CD4-positive, alpha-beta T cell (primary cell): ENCODE measurements at places on chromosomes 3 and 15.

DNA sequence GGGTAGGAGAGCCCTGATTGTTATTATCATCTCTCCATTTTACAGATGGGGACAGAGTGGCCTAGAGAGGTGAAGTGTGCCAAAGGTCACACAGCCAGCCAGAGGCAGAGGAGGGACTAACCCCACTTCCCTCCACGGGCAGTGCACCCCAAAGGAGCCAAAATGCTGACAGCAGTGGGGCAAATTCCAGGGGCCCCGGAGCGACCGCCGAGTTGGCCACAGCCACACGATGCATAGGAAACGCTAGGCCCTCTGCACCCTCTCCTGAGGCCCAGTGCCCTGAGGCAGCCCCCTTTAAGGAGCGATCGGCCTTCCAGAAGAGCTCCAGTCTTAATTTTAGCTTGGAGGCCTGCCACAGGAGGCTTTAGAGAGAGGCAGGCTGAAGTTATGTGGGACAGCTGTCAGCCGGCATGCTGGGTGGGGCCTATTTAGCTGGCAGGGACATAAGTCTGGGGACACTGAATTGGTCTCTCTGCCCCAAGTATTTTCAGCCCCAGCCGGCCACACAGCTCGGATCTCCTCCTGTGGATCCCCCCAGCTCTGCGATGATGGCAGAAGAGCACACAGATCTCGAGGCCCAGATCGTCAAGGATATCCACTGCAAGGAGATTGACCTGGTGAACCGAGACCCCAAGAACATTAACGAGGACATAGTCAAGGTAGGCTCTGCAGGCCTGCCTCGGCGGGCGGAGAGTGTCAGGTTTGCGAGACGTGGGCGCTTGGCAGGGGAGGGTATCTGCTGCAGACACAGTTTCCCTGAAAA is at the start of gene CAV3:
CAV3 (plus strand) TSS at position 471 of the 763 bp plus-strand sequence; CDS start at position 546, 75 bp downstream.
- DNase-seq = no peak

- no peak for DNase-seq
Observed at GRCh38 chr15:66670175-66670574, 31.9 kb upstream of the SMAD6 start.

DNA sequence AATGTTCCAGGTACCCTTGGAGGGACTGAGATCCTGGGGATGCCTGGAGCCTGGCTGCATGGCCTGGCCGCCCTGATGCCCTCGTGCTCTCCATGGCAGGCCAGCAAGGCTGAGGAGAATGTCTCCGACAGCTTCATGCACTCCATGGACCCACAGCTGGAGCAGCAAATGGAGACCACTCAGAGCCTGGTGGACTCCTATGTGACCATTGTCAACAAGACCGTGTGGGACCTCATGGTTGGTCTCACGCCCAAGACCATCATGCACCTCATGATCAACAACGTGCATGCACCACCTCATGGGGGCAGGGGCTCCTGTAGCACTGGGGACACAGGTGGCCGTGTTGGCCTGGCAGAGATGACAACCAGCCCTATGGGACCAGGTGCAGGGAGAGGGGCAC is 19.7 kb downstream of the GOLGA6A start:
- no peak for DNase-seq

- no peak for DNase-seq
Observed at GRCh38 chr3:106758459-106758858, 618.8 kb upstream of the CCDC54 start.

- DNase-seq = no peak
Observed at GRCh38 chr3:142053244-142053643, 96.1 kb downstream of the TFDP2 start.

DNA sequence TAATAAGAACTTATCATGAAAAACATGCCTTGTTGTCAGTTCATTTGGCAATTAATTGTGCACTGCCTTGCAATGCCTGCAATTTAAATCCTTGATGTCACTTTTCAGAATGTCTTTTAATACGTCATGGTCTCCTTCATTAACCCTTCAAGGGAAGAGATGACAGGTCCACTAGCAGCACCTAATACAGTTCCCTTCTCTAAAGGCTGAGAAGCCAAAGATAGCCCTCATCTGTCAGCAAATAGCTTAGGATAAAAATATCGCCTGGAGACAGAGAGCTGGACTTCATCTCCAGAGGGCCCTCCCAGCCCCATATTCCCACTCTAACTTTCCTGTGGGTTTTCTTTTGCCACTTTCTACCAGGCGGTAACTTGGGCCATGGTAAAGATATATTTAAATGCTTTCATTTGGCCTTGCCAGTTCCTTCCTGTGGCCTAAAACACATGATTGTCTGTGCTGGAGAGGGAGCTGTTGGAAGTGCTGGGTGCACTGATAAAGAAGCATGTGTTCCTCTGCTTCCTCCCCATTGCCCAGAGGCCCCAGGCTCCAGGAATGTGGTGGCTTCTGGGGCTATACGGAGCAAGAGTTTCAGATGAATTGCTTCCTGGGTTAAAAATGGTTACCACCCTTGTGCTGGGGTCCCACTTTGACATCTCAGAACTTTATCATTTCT is 76.3 kb upstream of the UMPS start:
- no peak for DNase-seq

GRCh38 chr3:130992344-130992743 is 34.3 kb downstream of the ASTE1 start:
- DNase-seq = no peak

GRCh38 chr15:81301385-81301784 is 22.6 kb downstream of the STARD5 start:
- peak; percentile 8 for DNase-seq

DNA sequence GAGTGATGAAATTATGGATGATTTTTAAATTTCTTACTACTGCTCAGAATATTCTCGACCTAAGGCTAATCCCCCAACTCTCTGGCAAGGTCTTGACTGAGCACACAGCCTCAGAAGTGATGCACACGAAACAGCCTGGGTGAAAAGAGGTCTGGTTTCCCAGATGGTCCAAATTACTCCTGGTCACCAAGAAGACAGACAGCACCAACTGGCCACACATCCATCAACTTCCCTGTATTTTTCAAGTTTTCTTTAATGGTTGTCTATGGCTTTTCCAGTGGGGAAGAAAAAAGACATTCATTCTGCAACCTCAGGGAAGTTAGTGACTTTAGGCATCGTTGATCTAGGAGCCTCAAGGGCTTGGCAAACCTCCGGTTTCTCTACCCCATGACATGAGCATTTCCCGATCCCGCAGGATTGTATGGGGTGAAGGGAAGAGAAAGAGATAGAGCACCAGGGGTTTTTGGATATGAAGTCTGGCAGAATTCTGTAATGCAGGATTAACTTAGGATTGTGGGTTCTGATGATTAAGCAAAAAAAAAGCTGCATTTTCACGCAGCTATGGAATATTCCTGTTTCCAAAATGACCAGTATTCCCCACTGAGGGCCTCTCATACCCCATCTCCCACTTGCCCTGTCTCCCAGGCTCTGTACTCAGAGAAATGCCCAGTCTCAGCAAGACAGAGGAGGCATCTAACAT is 62.2 kb downstream of the UMPS start:
- no peak for DNase-seq

DNA sequence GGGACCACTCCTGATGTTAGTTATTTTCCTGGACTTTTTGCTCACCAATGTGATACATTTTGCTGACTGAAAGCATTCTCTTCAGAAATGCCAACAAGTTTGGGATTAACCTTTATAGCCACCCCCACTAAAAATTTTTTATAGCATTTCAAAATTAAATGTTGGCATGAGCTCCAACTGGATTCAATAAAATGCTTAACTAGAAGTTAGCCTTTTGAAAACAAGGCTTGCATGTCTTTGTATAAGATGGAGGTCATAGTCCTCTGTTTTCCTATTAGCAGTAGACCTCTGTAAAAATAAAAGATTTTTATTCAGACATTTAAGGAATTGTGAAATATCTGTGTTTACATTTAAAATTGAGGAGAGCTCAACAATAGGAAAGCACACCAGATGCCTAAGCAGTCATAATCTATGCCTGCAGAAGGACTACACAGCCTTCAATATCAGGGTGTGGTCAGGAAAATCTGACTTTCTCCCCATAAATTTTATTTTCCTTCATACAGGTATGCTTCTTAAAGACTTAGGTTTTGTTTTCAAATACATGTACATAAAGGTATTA is 87.2 kb downstream of the DNAJC13 start:
- no peak for DNase-seq

- DNase-seq = no peak
Observed at GRCh38 chr3:81554388-81554787, 207.1 kb downstream of the GBE1 start.

GRCh38 chr3:120615847-120616609 is 19.9 kb downstream of the NDUFB4 start:
- DNase-seq = no peak

DNA sequence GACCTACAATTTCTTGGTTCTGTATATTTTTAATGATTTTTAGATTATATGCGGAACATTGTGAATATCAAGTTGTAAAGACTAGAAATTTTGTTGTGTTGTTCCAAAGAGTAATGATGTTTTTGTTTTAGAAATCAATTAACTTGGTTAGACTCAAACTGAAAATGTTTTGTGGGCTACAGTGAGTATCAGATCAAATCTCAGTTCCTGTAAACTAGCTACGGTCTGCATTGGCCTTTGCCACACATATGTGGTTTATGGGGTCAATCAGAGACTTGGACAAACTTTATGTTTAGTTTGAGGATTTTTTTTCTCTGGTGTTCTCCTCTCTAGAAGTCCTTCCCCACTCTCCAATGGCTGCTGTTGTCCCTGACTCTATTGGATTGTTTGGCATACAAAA is 308.0 kb upstream of the THRB start:
- no peak for DNase-seq

- no peak for DNase-seq
Observed at GRCh38 chr3:122012821-122013220, 9.2 kb downstream of the ILDR1 start.

DNA sequence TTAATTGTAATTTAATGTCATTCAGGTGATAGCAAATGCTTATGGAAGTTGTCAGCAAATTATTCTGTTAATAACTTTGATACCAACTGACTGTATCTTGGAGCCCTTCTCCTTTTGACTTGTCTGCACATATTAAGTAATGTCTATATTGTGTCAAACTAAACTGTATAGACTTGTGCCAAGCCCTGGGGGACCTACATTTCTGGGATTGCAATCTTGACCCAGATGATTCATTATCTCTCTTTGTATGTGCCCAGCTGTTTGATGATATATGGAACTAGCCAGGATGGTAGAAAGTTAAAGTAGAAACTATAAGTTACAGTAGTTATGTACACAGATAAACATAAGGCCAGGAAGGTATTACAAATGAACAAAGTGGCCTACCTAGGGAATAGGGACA is 402.8 kb upstream of the RARB start:
- DNase-seq = no peak

GRCh38 chr15:90033448-90033847 is 32.3 kb downstream of the ZNF710 start:
- DNase-seq = no peak

DNA sequence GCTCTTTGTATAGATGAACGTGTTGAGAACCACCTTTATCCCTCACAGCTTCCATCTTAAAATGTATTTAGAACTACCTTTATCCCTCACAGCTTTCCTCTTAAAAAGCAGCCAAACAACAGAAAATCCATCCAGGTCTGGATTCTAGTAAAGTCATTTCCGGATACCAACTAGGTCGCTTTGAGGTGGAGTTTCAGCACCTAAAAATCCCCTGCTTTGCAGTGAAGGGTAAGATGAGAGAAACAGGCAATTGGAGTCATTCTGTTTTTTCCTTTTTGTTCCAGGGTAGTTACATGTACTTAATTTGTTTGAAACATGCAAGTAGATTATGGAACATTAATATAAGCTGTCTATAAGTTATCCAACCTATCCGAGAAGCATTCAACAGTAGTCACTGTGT is 192.0 kb downstream of the UBE2E2 start:
- DNase-seq = no peak

- no peak for DNase-seq
Observed at GRCh38 chr15:44427756-44428724, 611 bp downstream of the CTDSPL2 start.

DNA sequence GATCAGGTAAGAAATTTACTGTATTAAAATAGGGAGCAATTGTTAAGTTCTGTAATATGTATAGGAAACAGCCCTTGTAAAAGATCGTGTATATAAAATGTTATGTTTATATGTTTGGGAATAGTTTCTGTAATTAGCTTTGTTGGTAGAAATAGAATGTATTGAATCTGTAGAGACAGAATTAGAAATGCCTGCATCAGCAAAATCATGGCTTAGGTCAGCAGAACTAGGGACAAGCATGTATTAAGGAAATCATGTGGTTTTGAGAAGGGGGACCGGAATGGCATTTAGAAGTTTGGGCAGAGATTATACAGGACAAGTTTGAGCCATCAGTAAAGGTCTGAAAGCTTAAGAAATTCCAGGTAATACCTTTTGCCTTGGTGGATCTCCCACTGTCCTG is 177.9 kb downstream of the ERC2 start:
- no peak for DNase-seq

DNA sequence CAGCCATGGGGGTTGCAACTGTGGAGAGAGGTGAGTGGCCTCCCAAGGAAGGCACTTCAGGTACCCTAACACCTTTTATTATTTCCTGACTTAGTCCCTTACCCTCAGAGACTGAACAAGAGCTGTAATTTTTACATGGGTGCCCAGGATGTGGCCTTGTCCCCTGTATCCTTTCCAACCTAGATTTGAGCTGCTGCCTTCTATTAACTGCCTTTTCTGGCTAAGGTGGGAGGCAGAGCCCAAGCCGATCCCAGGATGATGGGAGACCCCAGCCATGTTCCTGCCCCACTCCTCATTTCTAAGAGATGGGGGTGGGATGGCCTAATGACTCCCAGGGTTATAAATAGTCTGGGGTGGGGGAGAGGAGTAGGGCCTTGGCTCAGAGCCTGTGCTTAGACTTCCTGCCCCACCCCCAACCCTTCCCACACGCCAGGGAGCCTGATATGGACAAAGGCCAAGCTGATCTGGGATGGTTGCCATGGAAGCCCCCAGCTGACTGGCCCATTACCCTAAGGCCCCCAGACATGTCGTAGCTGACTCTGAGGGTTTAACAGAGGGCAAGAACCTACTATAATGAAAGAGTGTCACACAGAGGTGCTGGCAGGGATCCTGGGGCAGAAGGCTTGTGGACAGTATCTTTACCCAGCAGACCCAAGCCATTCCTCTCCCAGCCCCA is 1.9 kb downstream of the KLHDC8B start:
- no peak for DNase-seq

DNA sequence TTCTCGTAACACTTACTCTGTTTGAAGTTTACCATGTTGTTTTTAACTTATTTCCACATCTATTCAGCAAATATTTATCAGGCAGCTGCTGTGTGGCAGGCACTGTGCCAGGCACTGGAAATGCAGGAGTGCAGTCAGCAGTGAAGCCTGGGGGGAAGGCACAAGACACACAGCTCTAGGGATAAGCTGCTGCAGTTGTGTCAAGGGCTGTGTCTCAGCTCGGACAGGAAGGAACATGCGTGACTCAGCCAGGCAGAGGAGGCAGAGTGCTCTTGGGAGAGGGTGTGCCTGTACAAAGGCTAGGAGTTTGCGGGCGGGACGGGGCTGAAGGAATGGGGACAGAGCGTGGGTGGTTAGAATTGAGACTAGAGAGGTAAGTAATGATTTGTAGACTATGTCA is 24.7 kb downstream of the LYSMD4 start:
- DNase-seq = no peak
